Urinary bladder (tissue), 4 donors: ENCODE measurements at places on chromosomes 16 and 17.

DNA sequence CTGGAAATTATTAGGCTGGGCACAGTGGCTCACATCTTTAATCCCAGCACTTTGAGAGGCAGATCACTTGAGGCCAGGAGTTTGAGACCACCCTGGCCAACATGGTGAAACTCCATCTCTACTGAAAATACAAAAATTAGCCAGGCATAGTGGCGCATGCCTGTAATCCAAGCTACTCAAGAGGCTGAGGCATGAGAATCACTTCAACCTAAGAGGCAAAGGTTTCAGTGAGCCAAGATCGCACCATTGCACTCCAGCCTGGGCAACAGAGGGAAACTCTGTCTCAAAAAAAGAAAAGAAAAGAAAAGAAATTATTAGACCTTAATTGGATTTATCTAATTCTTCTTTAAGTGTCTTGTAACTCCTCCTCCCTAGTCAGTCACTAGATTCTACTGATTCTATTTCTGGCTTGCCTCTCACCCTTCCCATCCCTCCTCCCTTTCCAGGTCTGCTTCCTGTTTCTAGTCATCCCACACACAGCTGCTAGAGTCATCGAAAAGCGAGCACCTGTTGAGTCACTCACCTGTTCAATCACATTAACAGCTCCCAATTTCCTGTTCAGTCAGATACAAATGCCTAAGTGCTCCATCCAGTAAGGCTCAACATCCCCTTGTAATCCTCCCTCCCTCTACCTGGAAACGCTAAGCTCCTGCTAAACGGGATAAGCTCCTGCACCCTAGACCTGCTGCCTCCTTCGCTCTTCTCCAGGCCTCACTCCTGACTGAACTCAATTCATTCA is 34.6 kb downstream of the ERN1 start:
- DNase-seq: no peak

DNA sequence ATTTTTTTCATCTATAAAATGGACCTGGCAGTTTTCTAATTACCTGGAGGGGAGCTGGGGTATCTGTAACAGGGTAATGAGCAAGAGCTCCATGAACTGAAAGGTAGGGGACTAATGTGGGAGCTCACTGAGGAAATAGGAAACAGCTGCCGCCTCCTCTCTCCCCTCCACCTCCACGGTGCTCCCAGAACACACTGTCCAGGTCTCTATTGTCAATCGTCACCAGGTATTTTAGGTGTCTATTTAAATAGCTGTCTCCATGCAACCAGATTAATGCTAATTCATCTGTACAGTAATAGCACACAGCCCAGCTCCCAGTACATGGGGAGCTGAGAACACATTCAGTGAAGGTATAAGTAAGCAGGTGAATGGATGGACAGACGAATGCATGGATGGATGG is 233.3 kb downstream of the GRIN2A start:
- no peak for DNase-seq

DNA sequence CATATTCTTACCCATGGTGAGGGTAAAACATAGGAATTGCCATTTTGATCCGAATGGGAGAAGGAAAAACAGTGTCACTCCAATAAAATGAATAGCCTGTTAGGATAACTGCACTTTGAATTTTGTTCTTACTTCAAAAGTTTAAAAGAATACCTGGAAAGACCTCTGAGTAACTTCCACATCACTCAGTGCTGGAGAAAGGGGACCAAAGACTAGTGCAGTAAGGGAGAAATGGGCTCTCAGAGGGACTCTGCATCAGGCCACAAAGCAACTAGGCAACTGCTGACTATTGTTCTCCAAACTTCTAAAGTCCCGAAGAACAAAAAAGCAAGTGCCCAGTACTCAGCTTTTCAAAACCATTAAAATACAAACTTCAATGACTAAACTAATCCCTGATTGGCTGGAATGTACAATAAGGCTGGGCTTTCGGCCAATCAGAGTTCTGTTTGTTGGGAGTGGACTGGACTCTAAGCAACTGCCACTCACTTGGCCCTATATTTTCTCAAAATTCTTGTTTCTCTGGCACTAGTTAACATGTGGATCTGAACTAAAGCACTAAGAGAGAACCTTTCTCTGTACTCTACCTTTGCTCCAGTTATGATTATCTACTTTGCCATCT is 6.2 kb downstream of the DNAJC7 start:
- DNase-seq: no peak

DNA sequence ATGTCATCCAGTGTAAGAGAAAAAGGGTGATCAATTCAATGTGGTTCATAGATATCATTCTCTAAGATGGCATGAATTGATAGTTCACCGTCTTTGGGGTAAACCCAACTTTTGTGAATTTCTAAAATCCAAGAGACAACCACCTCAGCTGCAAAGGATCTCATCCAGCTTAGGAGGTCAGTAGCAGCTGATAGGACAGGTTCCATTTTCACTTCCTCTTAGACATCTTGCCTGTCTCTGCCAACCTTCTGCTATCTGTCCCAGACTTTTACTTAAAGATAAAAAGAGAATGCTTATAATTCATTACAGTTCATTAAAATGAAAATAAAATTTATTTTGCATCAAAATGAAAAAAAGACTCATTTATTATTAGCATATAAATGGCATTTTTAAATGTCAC is 468.2 kb downstream of the XYLT1 start:
- DNase-seq: no peak

GRCh38 chr16:79895917-79896203 is 295.3 kb upstream of the MAF start:
- DNase-seq: no peak
